Fibroblast of the aortic adventitia (primary cell): ENCODE measurements at places on chromosomes 3 and 15.

- no peak for DNase-seq
Measured at GRCh38 chr15:97199393-97200051, 761.0 kb upstream of the ARRDC4 start.

- peak; percentile 76 for DNase-seq
Measured at GRCh38 chr15:101115786-101116680, 135.8 kb downstream of the CHSY1 start.

- DNase-seq, result peak; percentile 11
Measured at GRCh38 chr3:66723231-66723630, 222.4 kb upstream of the LRIG1 start.

DNA sequence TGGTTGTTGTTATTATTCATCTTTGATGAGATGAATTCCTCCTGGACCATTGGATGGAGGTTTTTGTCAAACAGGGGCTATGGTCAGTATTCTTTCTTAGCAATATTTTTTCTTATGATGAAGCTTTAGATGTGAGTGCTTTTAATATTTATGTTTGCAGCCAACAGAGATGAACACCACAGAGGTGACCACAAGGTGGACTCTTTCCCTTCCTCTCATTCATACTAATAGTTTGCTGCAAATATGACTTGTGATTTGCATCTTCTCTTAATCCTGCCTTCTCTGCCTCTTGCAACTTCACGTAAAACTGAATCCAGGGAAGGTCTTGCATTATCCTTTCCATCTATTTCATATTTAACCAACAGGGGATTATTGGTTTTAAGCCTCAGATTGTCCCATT lies 473.1 kb upstream of the UBE2E2 start:
- no peak for DNase-seq

GRCh38 chr15:31513178-31513577 lies 186.5 kb downstream of the KLF13 start:
- no peak for DNase-seq

DNA sequence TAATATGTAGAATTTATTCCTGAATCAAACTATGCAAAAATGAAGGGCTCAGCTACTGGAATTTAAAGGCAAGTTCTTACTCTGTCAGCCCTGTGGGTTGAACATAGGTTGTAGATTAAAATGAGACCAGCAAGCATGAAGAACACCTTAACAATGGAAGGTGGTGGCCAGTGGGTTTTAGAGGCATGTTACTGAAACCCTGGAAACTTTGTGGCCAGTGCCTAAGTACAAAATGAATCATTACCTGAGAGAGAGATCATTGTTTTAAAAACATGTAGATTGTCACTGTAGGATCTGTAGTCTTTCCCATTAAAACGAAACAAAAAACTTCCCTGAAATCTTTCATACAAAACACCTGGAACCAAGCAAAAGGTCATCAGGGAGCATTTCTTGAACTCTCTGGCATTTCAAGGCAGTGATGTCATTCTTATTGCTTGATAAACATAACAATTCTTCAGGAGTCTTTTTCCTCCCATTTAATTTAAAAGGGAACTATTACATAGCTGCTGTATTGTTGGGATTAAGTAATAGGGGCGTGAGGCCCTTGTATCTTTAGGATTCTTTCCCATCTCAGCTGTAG lies 51.8 kb downstream of the TMEM108 start:
- DNase-seq, result no peak

GRCh38 chr3:168220556-168220955 lies 124.8 kb upstream of the GOLIM4 start:
- no peak for DNase-seq

DNA sequence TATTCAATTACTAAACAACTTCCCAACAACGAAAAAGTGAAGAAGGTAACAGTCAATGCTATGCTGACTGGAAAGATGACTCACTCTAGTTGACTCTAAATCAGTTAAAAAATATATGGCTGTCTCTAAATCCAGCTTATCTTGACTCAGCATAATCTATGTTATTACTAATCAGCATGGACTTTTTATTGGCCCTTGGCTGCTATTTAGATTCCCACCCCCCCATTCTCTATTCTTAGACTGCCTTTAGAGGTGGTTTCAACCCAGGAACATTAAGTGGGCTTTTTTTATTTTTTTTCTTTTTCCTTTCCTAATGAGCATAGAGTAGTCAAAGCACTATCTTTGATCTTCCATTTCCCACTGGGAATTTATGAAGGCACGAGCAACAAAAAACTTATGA lies 1.9 kb downstream of the PCOLCE2 start:
- peak; percentile 88 for DNase-seq

DNA sequence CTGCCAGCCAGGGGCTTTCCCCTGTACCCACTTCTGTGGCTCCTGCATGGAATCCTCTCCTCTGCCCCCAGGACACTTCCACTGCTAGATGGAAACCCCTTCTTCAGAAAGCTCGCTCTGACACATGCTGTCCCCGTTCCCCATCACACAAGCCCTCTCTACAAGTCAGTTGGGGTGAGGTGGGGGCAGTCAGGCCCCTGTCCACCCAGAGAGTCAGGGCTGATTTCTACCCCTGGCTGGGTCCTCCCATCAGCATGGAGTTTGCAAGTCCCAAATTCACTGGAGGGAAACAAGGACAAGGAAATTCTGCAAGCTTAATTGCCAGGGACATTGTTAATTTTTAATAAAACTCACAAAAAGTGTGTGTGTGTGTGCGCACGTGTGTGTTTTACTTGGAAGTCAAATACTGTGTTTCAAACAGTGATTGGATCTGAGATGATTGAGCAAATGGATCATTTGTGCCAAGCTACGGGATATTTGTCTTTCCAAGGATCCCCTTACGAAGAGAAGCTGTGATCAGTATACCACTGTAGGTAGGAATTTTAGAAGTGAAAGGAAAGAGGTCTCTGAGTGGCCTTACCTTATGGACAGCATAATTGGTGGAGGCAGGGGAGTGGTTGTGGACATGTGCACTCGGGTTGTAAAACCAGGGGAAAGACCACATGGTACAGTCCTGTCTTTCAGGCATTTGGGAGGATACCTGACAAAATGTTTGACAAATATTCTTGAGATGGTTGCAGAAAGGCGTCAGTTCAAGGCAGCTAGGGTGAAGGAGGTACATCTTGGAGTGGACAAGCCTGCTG lies 1.5 kb upstream of the AMOTL2 start:
- DNase-seq, result no peak

- DNase-seq, result peak; percentile 83
Measured at GRCh38 chr3:108406661-108407206, 103.7 kb downstream of the MYH15 start.

- peak; percentile 47 for DNase-seq
Measured at GRCh38 chr3:129439226-129439816, 427 bp downstream of the MBD4 start.

- DNase-seq, result no peak
Measured at GRCh38 chr3:83033133-83033532, 1271.7 kb upstream of the GBE1 start.

- DNase-seq, result peak; percentile 60
Measured at GRCh38 chr3:186849374-186849975, 7.0 kb downstream of the ADIPOQ start.

- DNase-seq, result no peak
Measured at GRCh38 chr15:59230531-59231055, 23.9 kb downstream of the LDHAL6B start.

DNA sequence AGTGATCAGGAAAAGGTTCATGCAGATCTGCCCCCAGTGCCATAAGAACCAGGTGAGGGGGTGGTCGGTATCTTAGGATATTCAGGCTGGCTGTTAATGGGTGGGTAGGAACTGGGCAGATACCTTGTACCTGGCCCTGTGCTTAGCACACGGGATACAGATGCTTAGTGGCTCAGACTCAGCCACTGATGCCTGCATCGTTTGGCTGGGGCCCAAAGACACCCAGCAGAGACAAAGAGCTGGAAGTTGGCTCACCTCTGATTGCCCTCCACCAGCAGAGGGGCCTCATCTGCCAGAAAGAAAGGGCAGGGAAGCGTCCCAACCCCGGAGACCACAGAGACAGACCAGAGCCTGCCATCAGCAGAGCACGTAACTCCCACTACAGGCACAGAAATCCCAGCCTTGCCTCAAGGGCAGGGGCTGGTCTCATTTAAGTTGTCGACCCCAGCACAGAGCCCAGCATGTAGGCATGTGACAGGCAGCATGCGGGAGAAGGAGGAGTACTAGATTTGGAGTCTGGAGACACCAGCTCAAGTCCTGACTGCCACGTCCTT lies 64.1 kb upstream of the SLC6A1 start:
- DNase-seq, result peak; percentile 25

DNA sequence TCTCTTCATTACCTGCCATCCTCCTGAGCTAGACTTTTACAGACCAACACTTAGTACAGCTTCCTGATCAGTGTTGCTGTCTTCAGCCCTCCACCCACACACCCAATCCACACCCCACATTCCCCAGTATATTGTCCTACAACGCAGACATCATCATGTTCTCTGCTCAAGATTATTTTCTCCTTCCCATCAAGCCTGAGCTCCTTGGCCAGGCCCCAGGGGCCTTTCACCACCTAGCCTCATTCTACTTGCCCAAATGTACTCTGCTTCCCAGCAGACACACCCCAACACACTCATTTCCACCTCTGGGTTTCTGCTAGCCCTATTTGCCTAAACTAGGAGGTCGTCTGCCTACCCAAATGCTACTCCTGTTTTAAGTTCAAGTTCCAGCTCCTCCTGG lies 37.0 kb downstream of the DAPK2 start:
- DNase-seq, result peak; percentile 44

DNA sequence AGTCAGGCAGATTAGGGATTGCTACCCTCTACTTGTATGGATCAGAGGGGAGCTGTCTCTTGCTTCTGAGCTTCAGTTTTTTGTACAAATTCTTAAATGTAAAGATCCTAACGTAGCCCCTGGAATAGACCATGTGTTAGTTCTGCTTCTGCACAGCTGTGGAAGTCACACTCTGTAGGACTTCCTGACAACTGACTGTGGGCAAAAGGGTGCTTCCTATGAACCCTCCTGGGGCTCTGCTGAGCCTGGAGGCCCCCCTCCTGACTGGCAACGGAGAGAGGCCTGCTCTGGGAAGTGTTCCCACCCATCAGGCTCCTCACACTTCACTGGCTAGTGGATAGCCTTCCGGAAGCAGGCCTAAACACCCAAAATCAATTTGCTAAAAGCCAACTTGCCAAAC lies 131.0 kb downstream of the RPLP1 start:
- no peak for DNase-seq

GRCh38 chr3:140416666-140417065 lies 261.2 kb upstream of the TRIM42 start:
- no peak for DNase-seq

- DNase-seq, result no peak
Measured at GRCh38 chr3:128367761-128368160, 98.9 kb downstream of the DNAJB8 start.

DNA sequence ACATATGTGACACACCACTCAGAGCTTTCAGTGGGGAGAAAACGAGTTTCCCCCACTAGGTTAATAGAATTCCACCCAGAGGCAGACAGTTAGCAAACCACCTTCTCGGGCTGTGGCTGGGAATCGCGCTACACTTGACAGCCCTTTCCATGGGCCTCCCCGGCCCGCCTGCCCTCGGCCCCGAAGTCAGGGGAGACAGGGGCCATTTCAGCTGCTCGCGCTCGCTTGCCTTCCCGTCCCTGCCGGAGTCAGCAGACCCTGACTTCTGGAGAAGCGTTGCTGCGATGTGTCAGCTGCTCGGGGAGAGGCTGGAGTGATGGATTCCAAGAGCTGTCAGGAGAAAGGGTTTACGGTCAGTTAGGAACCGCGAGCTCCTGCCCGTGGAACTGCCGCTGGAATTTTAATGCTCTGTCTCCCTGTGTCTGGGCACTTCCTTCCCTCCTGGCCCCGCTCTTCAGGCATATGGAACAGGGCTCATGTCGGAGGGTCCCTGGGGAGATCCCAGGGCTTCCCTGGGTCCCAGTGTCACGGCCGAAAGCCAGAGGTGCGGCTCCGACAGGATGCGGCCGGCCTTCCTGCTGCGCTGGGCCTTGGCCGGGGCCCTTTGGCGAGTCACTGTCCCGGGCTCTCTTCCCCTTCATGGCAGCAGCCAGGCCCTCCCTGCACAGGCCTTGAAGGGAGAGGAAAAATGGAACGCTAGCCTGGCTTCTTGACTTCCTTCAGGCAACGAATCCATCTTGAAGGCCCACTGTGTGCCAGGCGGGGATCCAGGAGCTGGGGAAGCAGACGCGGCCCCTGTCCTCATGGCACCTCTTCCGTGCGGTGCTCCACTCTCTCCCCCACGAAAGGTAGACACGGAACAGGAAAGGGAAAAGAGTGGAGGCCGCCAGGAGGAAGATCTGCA lies 38.4 kb upstream of the VPS8 start:
- peak; percentile 28 for DNase-seq

DNA sequence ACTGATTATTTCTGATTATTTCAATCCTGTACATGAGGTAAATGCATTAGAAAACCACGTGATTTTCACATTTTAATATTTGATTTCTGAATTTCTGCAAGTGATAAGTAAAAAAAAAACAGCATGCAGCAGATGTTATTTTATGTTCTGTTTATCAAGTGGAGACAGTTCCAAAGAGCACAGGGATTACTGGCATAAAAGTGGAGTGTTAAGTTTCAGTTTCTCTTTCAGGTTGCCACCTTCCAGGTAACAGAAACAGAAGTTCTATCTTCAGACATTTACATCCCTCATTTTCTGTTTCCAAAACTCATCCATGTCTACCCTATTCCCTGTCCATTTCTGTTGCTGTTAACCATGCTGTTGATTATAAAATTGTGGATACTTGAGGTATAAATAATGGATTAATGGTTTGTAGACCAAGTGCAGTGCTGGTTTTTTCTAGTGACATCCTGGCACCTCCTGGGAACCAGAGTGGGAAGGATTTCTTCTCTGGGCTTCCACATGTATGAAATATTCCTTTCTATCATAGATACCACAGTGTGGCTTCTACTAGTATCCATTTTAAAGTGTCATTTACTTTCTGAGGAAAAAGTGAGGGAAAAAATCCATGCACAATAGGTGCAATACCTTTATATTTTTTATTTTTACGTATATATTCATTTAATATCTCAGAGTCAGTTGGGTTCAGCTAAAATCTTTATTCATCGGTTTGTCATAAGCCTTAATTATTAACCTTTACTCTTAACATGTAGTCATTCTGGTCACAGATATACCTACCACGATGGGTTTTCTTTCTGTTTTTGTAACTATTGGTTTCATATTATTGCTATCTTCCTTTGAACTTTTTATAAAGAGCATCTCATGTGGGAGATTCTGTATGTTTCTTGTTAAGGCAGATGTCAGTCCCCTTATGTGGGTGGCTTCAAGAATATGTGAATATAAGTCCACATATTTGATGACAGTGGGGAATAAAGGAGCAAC lies 1010.0 kb downstream of the SQOR start:
- DNase-seq, result no peak
